ENCODE measurements at places on chromosomes 2 and 18. TPM values are rescaled to one million over a fixed set of nuclear protein-coding genes. Genes with fewer than 3 reads are reported as not detected.

DNA sequence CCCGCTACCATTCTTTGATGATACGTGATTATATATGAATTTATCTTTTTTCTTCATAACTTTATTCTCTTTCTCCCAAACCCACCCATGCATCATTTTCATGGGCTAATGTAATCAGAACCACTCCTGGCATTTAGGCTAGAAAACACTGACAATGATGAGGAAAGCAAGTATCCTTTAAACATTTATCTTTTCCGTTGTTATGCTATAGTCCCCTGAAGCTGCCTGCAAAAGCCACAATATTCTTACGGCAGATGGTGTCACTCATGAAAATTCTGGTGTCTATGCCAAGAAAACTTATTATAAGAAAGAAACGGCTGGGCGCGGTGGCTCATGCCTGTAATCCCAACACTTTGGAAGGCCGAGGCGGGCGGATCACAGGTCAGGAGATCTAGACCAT is 221.8 kb upstream of the CTAGE1 start:
- H3K27me3 ChIP-seq: no peaks in the 10 kb centered on the region
- H3K36me3 ChIP-seq: no peaks in the 10 kb centered on the region
- H3K27ac ChIP-seq: no peak overlapping the region
- H3K4me1 ChIP-seq: peaks cover 17% of the 10 kb centered on the region

- no peaks in the 10 kb centered on the region for H3K36me3 ChIP-seq
- no peaks in the 10 kb centered on the region for H3K27me3 ChIP-seq
- no peak overlapping the region for H3K4me3 ChIP-seq
- H3K27ac ChIP-seq: no peak overlapping the region
- DNase-seq: peak; percentile 2
Observed at GRCh38 chr2:35591886-35592285, 763.7 kb upstream of the CRIM1 start.

SLC19A3 gene
- polyA plus RNA-seq: 11.0 TPM

DNA sequence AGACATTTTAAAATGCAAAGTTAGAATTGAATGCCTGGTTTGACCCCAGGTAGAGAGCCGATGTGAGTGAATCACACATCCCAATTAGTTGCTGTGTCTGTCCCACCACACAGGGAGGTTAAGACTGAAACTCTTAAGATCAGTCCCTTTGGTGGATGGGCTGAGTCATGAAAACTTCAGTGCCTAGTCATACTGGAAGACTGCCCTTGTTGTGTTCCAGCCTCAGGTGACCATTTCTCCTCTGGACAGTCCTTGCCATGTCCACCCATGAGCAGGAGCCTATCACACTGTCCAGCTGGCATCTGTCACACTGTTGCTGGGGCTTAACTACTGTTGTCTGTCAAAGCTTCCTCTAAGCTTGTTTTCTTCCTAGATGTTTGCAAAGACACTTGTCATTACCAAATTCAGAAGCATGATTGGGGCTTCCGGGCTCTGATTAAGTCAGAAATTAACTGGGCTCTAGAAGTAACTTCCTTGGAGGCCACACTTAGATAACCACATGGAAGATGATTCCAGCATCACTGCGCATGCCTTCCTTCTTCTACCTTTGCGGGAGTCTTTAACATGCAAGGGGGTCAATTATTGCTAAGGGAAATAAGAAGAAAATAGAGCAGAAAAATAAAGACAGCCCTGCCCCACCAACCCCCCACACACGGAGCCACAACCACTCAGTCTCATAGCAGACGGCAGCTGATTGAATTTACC is 21.3 kb downstream of the CYRIA start:
- DNase-seq: no peak
- H3K27me3 ChIP-seq: no peaks in the 10 kb centered on the region
- H3K4me1 ChIP-seq: peaks cover 19% of the 10 kb centered on the region
- H3K4me3 ChIP-seq: no peak overlapping the region
- H3K36me3 ChIP-seq: no peaks in the 10 kb centered on the region

ACAA2 gene
- polyA plus RNA-seq: 49.0 TPM

GRCh38 chr2:88930659-88931058 is 239.2 kb downstream of the RPIA start:
- peak; percentile 70 for DNase-seq
- H3K4me1 ChIP-seq: no peaks in the 10 kb centered on the region
- no peak overlapping the region for H3K4me3 ChIP-seq
- H3K27ac ChIP-seq: no peak overlapping the region
- no peaks in the 10 kb centered on the region for H3K27me3 ChIP-seq

DNA sequence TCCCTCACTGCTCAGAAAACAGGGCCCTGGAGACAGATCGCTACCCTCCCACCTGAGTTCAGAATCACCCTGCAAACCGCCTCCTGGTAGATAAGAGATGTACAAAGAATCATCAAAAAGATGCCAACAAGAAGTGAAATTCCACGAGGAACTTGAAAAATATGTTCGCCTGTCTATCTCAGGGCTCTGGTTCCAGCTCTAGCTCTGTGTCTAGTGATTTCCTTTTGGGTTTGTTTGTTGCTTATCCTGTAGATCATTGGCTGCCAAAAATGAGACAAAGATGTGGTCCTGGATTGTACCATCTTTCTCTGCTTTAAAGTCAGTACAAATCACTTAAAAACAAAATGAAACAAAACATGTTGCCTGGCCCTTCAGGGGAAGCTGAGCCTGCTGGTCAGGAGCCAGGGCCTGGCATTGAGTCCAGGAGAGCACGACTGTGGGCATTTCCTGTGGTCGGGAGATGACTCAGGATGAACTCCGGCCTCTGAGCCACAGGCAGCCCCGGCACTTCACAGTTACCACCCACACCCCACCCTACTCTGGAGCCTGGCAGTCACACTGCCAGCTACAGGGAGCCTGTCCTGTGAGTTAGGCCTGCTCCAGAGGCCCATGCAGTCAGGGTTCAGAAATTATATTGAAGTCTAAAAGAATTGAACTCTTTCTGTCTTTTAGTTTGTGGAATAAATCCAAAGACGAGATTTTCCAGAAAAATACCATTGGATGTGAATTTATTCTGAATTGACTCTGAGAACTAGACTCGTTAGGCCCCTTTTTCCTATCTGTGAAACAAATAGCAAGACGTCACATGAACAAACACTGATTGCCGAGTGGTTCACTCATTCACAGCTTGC is 8.0 kb upstream of the ITGB6 start:
- no peaks in the 10 kb centered on the region for H3K4me1 ChIP-seq
- no peaks in the 10 kb centered on the region for H3K36me3 ChIP-seq
- peak overlapping the region; percentile 46 for H3K27ac ChIP-seq

- H3K36me3 ChIP-seq: no peaks in the 10 kb centered on the region
- DNase-seq: peak; percentile 31
- H3K4me3 ChIP-seq: peak overlapping the region; percentile 63
- no peaks in the 10 kb centered on the region for H3K27me3 ChIP-seq
- no peak overlapping the region for H3K27ac ChIP-seq
Observed at GRCh38 chr2:24793761-24794435, 673 bp downstream of the CENPO start.

DNA sequence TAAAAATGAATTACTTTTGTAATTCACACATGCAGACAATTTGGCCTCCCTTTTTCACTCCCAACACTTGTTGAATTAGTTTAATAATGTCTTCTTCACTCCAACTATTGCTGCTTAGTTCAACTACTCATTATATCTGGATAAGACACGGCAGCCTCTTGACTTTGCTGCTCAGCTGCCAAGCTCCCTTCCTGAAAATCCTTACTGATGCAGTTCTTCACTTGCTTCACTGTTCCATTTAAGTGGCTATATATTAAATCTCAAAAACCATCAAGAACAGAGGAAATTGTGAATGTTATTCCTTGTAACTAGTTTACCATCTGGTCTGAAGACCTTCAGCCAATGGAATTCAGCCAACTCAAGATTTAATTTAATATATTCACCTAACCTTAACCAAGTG is 127.1 kb downstream of the NCOA1 start:
- H3K4me1 ChIP-seq: peaks cover 20% of the 10 kb centered on the region
- H3K36me3 ChIP-seq: no peaks in the 10 kb centered on the region
- no peak for DNase-seq
- no peak overlapping the region for H3K4me3 ChIP-seq
- H3K27me3 ChIP-seq: no peaks in the 10 kb centered on the region

LHCGR gene
- polyA plus RNA-seq: 0.02 TPM

DNA sequence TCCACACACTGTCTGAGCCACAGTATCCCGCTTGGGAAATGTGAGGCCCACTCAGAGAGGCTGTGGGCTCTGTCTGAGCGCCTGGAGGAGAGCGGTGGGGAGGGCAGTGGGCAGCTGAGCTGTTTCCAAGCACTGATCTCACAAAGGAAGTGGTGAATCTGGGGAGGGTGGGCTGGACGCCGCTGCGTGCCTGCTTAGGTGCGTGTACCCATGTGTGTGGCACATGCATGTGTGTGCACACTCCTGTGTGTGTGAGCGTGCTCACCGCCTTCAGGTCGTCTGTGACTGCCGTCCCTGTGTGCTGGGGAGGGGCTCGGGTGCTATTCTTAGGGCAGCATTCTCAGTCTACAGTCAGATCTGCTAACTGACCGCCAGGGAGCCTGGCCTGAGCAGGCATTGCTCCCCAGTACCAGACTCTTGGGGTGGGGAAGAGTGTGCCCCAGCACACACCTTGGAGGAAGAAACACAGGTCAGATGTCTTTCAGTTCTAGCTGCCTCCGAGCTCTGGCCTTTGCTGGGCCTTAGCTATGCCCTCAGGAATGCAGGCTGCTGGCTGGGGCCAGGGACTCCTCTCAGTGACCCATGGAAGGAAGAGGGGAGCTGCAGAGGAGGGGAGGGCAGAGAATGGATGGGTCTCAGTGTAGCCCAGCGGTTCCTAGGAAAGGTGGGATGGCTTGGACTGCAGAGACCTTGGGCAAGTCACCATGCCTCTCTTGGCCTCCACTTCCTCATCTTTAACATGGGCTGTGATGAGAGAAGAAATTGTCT is 31.4 kb downstream of the KCNIP3 start:
- H3K36me3 ChIP-seq: no peaks in the 10 kb centered on the region
- no peaks in the 10 kb centered on the region for H3K4me1 ChIP-seq
- H3K27ac ChIP-seq: no peak overlapping the region
- no peaks in the 10 kb centered on the region for H3K27me3 ChIP-seq

- DNase-seq: peak; percentile 17
- no peaks in the 10 kb centered on the region for H3K27me3 ChIP-seq
Observed at GRCh38 chr2:112614201-112614840, 29.9 kb downstream of the CHCHD5 start.

DNA sequence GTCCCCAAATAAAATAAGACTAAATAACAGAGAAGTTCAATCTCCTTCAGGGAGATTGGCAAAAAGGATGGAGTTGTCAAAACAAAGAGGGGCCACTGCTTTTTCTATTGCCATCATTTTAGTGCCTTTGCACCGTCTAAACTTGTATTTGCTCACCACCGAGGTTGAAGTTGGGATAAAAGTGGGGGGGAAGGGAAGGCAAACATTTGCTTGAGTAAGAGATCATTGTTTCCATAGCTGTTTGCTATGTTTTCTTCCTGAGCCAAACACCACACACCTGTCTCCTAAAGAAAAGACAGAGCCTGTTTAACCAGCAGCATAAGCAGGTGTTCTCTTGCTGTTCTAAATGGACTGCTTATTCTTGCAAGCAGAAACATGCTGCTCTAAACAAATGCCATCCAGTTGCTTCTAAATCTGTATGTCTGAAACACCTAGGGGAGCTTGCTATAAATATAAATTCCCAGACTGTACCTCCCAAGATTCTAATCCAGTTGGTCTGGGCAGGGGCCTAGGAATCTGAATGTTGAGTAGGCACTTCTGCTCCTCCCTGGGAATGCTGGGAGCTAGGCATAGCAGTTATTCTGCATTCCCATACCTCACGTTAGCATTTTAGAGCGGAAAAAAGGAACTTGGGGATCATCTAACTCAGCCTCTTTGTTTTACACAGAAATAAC is 179.4 kb upstream of the ARL4C start:
- H3K27me3 ChIP-seq: no peaks in the 10 kb centered on the region
- no peaks in the 10 kb centered on the region for H3K36me3 ChIP-seq
- no peak overlapping the region for H3K27ac ChIP-seq
- peaks cover 12% of the 10 kb centered on the region for H3K4me1 ChIP-seq

All from lung (tissue), 17 donors.